CD4-positive, alpha-beta T cell (primary cell): ENCODE measurements at places on chromosomes 12 and 14.

DNA sequence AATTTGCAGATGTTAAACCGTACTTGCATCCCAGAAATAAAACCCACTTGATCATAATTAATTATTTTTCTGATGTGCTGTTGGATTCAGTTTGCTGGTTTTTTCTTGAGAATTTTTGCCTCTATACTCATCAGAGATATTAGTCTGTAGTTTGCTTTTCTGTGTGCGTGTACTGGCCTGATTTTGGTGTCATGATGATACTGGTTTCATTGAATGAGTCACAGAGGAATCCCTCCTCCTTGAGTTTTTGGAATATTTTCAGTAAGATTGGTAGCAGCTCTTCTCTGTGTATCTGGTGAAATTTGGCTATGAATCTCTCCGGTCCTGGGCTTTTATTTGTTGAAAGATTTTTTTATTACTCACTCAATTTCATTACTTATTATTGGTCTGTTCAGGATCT lies 100.4 kb upstream of the PMCH start:
- DNase-seq = no peak

DNA sequence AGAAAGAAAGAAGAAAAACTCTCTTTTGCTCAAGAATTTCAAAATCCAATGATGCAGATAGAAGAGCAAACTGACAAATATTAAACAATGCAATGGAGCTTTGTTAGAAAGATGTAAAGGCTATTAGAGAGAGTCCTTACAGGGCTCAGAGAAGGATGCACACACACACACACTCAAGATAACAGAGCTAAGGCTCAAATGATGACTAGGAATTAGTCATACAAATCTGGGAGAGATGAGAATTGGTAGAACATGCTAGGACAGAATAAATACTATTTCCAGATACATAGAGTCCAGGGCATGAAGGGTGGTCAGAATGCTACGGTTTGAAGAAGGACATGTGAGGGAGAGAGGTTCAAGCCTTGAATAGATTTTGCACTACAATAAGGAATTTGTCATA lies 650.1 kb upstream of the MDGA2 start:
- DNase-seq = no peak

DNA sequence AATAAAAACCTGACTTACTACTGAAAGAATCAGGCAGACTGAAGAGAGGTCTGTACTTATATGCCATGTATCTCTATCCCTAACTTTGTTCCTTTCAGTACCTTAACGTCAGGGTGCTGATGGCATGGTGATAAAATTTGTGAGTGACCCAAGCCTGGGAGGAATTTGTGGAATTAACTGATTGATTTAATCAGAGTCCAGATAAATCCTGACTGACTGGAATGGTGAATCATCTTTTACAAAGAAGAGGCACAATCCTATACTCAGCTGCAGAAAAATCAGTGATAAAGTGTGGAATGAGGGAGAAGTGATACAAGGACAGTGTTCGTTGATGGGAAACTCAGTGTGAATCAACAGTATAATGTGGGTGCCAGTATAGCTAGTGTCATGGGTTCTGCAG lies 3.7 kb downstream of the TDG start:
- DNase-seq = no peak

DNA sequence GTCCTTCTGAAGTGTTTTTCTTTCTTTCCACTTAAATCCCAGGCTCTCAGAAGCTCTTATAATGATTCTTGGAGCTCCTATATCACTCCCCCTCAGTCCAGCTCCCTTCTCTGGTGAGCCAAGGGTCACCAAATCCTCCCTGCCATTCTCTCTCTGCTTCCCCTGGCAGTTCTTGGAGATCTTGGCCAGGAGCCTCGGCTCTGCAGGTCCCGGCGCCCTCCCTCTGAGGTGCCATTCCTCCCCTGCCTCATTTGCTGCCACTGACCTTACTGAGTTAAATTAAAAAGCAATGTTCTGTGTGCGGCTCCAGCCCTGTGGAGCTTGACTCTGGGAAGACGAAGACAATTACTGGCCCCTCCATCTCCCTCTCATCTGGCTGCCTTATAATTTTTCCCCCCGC lies 7.0 kb downstream of the CISTR start:
- DNase-seq = peak; percentile 3

DNA sequence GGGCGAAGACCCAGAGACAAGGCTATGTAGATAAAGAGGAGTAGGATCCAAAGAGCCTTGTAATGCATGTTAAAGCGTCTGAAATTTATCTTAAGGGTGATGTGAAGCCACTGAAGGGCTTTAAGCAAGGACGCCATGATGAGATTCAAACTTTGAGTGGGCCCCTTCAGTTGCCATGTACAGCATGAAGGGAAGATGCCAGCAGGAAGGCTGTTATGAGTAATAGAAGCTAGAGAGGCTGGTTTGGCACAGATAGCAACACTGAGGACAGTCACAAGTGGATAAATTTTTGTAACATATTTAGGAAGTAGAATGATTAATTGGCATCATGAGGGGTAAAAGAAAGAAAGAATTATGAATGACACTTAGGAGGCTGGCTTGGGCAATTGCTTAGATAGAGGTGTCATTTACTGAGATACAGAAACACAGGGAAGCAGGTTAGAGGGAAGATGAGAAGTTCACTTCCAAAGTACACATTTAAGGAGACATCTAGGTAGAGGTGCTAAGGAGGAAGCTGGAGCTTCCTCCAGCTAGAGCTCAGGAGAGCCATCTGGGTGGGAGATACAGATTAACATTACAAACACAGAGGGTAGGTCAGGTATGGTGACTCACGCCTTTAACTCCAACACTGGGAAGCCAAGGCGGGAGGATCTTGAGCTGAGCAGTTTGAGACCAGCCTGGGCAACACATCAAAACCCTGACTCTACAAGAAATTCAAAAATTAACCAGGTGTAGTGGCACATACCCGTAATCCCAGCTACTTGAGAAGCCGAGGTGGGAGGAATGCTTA lies 13.7 kb downstream of the ATG2B start:
- DNase-seq = no peak

DNA sequence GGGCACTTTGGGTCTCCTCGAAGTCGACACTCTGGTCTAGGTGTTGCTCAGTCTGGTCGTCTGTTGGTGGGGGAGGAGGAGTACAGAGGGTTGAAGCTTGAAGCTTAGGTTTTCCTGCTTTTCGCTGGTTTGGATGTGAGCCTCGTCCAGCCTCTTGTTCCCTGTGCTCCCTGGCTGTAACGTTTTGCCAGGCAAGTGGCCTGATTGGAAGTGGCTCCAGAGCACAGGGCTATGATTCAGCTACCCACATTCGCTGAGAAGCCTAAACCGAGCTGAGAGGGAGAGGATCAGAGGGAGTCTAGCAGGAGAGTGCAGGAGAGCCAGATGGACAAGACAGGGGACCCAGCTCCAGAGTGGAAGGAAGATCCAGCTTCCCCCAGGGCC lies 6.1 kb downstream of the HOXC10 start:
- no peak for DNase-seq

- DNase-seq = no peak
Observed at GRCh38 chr12:107822356-107822755, 47.9 kb downstream of the ASCL4 start.

DNA sequence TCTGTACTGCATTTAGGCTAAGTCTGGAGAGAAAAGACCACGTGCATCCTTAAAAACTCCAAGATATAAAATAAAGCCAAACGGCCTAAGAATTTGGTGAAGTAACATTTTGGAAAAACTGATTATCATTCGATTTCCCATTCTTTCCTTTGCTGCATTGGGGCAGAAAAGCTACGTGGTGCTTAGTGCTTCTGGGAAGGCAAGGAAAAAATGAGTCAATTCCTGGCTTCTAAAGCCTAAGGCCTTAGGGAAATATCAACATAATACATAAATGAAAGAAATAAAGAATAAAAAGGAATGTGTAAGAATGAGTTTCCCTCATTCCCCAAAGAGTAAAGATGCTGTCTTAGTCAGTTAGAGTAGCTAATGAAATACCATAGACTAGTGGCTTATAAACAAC lies 520.5 kb downstream of the GLT1D1 start:
- DNase-seq = no peak

- DNase-seq = no peak
Observed at GRCh38 chr14:33790996-33791395, 159.9 kb downstream of the EGLN3 start.

- DNase-seq = no peak
Observed at GRCh38 chr14:31097081-31097480, 70.9 kb upstream of the STRN3 start.

DNA sequence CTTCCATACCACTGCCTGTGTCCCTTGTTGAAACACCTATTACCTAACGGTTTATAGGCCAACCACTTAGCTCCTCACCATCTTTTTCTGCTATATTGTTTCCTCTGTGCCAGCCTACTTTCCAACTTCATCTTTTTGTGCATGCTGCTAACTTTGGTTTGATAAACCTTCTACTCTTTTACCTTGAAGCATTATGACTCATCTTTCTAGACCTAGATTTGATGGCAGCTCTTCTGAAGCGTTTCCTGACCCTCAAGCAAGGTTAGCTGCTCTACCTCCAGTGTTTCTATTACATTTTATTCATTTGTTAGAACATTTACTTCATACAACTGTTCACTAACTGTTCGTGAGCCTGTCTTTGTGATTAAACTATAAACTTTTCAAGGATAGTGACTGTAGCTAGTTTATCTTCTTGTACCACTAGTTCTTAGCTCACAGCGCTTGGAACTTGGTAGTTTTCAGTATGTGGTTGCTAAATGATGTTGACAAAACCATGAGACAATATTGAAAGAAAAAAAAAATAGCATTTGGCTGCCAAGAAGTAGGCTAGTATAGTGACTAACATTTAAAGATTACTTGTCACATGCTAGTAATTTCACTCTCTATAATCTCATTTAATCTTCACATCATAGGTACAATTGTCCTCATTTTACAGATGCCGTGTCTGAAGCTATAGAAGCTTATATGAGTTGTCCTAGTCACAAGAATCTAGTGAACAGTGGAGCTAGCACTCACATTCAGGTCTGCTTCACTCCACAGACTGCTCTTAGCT lies 79.5 kb downstream of the APAF1 start:
- DNase-seq = no peak

DNA sequence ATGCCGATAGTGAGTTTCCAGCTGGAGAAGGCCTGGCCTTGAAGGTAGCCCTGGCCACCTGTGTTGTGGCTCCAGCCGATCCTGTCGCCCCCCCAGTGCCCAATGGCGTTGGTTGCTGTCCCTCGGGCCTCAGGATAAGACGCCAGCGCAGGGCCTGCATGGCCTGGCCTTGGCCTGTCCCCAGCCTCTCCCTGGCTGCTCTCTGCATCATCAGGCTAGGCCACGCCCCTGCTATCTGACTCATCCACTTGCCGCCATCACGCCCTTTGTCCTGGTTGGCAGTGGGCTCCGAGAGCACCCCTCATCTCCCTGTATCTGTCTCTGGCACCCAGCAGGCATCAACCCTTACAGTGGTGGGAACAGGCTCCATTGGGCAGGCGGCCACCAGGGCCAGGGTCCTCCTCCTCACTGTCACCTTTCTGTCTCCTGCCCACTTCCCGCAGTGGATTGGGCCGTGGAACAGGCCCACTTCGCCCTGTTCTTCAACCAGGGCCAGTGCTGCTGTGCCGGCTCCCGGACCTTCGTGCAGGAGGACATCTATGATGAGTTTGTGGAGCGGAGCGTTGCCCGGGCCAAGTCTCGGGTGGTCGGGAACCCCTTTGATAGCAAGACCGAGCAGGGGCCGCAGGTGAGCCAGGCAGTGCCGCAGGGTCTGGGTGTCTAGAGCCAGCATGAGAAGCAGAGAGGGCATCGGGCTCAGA lies 25.6 kb downstream of the ALDH2 start:
- DNase-seq = no peak

DNA sequence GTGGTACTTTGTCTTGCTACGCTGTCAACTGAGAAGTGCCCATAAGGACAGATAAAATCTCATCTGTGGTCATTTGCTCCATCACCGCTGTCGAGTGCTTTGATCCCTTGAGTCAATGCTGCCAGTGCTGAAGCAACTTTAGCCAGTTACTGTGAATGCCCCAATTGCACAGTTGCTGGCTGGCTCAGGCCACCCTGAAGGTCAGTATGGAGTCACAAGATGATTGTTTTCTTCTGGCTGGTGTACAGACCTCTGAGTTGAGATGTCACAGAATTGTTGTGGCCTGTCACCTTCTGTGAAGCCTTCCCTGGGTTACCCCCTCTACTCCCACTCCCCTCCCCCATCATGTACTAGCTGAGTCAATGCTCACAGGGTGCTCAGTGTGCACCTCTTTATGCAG lies 92.9 kb downstream of the PELI2 start:
- DNase-seq = no peak

GRCh38 chr12:125461831-125462230 lies 396.6 kb downstream of the AACS start:
- DNase-seq = no peak

DNA sequence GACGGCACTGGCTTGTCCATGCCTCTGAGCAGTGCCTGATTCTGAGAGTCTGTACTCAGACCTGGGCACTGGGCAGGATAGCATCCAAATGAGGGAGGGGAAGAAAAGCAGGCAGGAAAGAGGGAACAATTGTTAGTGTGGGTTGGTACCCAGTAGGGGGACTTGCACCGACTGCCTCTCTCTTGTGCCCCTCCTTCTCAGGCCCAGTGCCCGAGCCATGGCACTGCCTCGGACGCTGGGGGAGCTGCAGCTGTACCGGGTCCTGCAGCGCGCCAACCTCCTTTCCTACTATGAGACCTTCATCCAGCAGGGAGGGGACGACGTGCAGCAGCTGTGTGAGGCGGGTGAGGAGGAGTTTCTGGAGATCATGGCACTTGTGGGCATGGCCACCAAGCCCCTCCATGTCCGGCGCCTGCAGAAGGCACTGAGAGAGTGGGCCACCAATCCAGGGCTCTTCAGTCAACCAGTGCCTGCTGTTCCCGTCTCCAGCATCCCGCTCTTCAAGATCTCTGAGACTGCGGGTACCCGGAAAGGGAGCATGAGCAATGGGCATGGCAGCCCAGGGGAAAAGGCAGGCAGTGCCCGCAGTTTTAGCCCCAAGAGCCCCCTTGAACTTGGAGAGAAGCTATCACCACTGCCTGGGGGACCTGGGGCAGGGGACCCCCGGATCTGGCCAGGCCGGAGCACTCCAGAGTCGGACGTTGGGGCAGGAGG lies 2.2 kb downstream of the NAB2 start:
- DNase-seq = no peak

- no peak for DNase-seq
Observed at GRCh38 chr12:102342281-102343006, 137.9 kb downstream of the IGF1 start.

DNA sequence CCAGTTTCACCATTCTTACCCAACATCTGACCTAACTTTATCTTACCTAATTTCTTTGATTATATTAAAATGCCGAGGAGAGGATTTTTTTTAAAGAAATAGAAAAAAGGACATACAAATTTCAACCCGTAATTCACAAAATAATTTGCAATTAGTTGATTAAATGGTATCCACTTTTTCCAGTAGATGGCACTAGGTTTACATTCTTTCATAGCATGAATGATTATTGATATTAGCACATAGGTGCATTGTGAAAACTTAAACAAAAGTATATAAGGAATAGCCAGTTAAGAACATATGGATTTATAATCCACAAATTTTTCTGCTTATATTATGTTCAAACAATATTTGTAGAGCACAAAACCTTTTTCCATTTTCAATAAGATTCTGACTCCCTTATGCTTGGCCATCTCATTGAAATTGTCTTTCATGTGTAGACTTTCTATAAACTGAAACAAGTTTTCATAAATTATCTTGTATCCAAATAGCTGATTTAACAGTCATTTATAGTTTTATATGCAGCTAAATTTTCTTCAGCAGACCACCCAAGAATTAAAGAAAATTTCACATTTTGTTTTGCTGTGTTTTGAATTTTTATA lies 35.3 kb downstream of the MSRB3 start:
- no peak for DNase-seq

GRCh38 chr14:22979748-22980392 lies 2.5 kb downstream of the AJUBA start:
- DNase-seq = no peak
